Stimulated activated CD4-positive, alpha-beta T cell treated with anti-CD3 and anti-CD28 coated beads, Interleukin-12 subunit alpha, Interleukin-12 subunit beta, amount 100 ng/mL, for 24 hours (primary cell): ENCODE measurements at places on chromosomes 5 and 9.

GRCh38 chr5:10652151-10652550, 88.3 kb downstream of the ANKRD33B start:
- DNase-seq, result no peak

- no peak for DNase-seq
Observed at GRCh38 chr9:7145361-7146069, 387.7 kb downstream of the KDM4C start.

DNA sequence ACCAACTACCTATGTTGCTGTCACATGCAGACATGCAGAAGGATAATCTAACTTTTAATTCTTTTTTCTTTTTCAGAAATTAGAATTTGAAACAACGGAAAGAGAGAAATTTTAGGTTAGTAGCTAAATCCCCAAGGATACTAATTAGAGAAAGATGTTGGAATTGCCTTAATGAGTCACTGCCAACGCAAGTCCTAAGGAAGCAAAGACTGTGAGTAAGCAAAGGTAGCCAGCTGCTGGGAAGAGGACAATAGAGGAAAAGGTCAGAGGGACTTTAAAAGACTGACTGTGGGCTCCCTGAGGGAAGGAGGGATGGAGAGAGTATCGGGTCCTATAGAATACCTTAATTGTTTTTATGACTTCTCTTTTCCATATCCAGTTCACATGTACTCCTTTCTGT, 461.9 kb upstream of the PAPPA start:
- DNase-seq, result no peak

DNA sequence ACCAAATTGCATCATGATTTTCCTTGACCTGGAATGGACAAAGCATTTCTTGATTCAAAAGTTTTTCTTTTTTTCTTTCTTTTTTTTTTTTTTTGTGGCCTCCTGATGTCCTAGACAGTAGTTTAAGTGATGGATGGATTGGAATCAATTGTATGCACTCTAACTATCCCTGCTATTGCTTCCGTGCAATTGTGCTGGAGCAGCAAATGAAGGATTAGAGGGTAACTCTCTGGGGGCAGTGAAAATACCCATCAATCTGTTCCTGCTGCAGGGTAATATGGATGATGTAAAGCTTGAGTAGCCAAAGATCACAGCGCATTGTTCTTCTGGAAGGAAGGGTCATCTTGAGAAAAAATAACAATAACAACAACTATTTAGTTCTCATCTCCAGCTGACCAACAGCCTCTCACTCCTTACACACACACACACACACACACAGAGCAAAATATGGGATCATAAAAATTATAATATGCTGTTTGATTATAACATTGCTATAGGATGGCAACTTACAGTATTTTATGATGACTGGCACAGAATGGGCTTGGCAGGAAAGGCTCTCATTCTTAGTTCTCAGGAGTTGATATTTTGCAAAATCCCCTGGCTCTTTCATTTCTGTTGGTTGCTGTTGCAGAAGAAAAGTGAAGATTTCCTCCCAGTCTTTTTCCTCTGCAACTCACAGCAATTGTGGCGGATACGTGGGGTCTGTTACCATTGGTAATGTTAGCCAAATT, 160.9 kb upstream of the DMAC1 start:
- DNase-seq, result no peak

DNA sequence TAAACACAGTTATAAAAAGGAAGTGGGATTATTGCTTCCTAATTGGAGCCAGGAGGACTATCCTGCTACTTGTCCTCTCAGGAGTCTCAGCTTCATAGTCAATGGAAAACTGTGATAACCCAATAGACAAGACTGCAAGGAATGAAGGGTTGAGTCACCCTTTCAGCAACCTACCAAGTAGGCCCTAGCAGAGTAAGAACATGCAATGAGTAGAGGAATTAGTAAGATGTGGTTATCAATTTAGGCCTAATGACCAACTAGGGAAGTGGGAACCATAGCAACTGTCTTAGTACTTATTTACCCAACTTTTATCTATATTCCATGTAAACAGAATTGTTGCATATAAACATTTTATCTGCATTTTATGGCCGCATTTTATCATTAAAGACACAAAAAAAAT, 310.1 kb downstream of the RFX3 start:
- DNase-seq, result no peak

DNA sequence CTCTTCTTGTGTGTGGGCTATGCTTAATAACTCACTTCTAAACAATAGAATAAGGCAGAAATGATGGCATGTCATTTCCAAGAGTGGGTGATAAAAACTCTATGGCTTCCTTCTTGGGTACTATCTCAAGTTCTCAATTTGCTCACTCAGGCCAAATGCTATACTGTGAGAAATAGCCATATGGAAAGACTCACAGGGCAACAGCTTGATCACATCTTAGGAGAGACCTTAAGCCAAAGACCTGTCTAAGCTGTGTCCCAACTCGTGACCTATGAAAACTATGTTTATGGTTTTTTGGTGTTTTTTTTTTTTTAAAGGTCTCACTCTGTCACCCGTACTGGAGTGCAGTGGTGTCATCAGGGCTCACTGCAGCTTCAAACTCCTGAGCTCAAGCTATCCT, 2.1 kb upstream of the UIMC1 start:
- DNase-seq, result no peak

DNA sequence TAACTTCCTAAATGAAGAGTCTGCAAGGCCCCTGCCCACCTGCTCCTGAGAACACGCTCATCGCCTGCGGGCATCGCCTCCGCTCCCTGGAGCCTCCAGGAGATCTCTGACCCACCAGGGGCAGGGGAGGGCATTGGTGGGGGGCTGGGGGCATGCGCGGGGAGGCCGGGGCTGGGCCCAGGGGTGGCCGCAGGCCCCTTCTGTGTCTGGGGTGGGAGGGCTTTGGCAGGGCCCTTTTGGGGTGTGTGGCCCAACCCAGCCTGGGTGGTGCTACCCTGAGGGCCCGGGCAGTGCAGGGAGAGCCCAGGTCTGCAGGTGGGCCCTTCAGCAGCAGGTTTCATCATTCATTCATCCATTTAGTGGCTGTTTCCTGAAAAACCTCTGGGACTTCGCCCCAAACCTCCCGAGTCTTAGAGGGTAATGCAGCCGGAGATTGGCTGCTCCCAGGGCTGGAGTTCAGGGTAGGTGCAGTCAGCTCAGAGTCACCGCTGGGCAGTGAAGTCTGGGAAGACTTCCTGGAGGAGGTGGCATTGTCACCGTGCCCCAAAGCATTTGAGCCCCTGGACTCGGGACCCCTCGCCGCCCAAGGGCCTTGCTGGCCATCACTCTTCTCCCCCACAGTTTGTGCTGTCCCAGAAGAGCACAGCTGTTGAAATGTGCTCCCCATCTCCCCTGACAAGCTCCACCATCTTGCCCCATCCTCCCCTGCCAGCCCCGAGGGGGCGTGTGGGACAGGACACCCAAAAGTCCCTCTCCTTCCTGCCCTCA, 255.1 kb downstream of the PARP8 start:
- DNase-seq, result no peak

- no peak for DNase-seq
Observed at GRCh38 chr9:101999441-101999840, 261.0 kb upstream of the GRIN3A start.

GRCh38 chr5:108818613-108819272, 71.0 kb downstream of the FER start:
- no peak for DNase-seq
